ENCODE measurements at places on chromosomes 3 and 15.

DNA sequence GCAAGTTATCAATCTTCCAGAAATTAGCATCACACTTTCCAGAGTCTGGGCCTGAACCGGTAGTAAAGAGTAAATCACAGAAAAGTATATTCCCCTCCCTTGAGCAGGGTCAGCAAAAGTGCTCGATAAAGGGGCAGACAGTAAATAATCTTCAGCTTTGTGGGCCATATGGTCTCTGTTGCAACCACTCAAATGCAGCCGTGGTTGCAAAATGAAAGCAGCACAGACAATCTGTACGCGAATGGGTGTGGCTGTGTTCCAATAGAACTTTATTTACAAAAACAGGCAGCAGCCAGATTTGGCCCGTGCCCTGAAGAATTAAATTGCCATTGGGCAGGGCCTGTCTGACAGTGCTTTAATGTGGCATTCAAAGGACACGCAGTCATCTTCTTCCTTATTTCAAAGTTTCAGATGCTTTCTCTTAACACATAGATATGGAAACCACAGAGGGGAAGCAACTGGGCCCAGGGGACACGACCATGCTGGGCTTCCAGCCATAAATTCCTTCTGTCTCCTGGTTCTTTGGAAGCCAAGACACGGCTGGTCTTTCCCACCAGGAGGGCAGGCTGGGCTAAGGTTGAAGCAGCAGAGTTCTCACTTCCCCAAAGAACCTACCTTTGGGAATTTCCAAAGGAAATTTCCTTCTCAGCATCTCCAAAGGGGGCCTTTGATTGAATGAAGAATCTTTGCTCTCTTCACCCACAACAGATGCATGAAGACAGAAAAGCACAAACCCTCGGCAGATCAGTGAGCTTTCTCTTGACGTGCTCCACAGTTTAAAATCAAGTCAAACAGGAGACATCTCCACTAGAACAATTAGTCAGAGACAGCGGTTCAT lies 489.8 kb upstream of the PROK2 start:
- peak; percentile 71 for DNase-seq

- DNase-seq = no peak
Observed at GRCh38 chr15:97654481-97655076, 305.9 kb upstream of the ARRDC4 start.

DNA sequence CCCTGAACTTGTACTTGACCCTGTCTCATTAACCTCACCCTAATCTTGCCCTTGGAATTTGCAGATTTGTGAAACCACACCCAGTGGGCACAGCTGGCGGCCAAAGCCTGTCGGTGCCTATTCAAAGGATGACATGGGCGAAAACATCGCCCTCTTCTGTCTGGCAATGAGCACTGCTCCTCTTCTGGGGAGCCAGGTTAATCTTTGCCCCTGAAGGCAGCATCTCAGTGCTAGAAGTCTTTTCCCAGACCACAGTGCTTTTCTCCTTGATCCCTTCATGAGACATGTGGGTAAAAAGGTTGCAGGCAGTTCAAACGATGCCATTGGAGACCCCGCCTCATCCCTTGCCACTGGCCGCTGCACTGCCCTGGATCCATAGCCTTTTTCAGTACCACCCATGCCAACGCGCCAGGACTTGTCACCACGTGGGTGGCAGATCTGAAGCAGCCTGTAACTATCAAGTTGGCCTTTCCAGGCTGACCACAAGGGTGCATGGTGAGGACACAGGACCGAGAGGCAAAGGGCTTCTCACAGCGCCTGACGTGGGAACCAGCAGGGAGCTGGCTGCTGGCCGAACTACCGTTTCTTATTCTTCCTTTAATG lies 6.5 kb upstream of the DNASE1L3 start:
- DNase-seq = peak; percentile 76

- DNase-seq = peak; percentile 86
Observed at GRCh38 chr3:172591876-172592771, 68.9 kb upstream of the TNFSF10 start.

DNA sequence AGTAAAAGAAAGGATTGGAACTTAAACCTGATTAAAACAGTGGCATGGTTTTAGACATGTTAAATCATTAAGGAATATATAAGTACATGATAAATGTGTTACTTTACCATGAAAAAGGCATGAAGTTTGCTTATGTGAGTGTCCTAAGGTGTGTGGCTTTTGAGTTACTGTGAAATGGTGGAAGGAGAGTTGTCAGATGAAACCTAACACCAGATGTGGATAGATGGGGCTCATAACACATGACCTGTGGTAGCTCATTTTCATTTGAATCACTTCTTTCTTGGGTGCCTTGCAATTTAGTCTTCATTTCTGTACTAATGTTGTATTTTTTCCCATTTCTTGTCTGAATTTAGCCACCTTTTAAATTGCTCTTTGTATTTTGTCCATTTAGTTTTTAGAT lies 13.0 kb downstream of the MEF2A start:
- no peak for DNase-seq

GRCh38 chr3:21979706-21980105 lies 228.7 kb upstream of the ZNF385D start:
- no peak for DNase-seq

All from NB4 (cell line).